ENCODE measurements at places on chromosomes 1 and 21.

DNA sequence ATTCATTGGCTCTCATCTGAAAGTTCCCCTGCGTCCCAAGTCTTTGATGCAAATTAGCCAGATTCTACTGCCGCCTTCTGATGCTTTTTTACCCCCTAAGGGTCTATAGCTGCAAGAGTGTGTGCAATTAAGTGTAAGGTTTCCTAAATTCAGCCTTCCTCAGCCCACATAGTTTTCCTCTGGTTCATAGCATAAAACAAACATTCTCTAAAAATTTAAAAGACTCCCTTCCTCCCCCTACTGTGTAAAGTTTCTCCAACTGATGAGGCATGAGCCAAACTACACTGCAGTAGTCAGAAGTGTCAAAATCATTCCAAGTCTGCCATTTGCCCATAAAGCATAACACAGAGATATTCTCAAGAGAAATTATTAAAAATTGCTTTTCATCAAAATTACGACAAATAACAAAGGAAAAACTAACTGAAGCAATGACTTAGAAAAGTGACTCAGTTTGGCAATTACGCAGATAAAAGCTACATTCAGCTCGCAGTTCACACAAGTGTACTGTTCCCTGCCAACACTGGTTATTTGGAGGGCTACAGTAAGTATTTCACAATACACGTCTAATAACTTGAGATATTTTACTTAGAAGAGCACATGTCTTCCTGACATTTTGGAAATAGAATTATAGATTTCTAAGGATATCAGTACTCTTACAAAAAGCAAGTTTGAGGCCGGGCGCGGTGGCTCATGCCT lies 15.4 kb downstream of the KCNH1 start:
- no peak for DNase-seq

- DNase-seq, result no peak
Measured at GRCh38 chr1:182662121-182662890, 22.1 kb downstream of the RGS8 start.

- DNase-seq, result no peak
Measured at GRCh38 chr1:61496501-61496900, 228.4 kb downstream of the TM2D1 start.

GRCh38 chr1:206066479-206067171 lies 13.7 kb downstream of the RHEX start:
- no peak for DNase-seq

DNA sequence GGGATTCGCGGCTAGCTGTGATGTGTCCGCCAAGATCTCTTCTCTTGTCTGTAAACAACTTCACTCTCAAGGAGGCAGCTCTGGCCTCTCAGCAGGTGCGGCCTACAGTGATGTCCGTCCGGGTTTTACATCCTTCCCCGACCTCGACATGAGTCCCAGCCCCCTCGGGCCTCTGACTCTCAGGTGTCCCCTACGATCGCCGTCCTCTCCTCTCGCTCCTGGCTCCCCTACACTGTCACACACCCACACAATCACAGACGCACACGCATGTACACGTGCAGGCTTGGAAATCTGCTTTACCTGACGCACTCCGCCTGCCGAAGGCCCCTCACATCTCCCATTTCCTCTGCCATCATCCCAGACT lies 797 bp upstream of the RSPH1 start:
- DNase-seq, result no peak

GRCh38 chr21:16419188-16419921 lies 689.6 kb downstream of the USP25 start:
- peak; percentile 68 for DNase-seq

DNA sequence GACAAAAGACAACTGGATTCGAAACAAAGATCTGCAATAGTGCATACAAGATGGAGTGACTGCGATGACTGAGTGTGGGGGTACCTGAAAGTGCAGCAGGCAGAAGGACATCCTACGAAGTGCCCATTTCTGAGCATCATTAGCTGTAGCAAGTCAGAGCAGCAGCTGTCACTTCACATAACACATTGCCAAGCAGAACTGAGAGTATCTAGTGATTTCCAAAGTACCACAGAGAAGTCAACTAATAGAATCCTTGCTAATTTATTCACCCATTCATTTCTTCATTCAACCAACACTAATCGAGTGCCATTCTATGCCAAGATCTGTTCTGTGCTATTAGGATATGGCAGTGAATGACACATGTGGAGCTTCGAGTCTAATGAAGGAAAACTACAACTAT lies 31.6 kb upstream of the CAMSAP2 start:
- no peak for DNase-seq

DNA sequence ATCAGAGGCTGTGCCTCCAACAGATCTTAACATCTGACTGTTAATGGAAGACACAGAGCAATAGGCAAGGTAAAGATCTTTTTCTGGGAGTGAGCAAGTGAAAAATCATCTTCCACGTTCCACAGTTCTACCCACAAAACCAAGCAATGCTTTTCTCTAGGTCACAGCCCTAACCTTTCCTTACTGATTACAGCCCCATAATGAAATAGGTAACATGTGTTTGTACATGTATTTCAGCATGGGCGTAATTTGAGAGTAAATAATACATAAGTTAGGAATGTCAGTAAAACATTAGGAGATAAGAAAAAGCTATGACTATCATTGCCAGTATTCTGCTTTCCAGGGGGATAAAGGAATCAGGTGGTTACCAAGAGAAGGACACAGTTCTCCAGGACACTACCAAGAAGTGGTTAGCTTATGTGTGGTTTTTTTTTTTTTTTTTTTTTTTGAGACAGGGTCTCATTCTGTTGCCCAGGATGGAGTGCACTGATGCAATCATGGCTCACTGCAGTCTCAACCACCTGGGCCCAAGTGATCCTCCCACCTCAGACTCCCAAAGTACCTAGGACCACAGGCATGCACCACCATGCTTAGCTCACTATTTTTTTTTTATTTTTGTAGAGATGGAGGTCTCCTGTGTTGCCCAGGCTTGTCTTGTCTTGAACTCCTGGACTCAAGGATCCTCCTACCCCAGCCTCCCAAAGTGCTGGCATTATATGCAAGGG lies 72.0 kb downstream of the DAP3 start:
- DNase-seq, result no peak

DNA sequence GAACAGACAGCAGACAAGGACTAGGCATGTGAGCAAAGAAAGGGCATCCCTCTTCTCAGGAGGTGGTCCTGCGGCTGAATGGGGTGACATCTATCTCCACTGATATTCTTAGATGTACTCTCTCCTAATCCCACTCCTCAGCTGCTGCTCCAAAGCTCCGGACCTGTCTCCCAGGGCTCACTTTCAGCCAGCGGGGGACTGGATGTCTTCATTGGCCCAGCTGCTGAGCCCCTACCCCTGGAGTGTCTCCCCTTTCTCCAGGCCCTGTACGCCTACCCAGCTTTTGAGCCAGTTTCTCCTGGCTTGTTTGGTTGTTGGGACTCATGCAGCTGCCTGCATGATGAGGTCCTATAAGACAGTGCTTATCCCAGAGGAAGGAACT lies 28.8 kb upstream of the CSF1 start:
- no peak for DNase-seq

DNA sequence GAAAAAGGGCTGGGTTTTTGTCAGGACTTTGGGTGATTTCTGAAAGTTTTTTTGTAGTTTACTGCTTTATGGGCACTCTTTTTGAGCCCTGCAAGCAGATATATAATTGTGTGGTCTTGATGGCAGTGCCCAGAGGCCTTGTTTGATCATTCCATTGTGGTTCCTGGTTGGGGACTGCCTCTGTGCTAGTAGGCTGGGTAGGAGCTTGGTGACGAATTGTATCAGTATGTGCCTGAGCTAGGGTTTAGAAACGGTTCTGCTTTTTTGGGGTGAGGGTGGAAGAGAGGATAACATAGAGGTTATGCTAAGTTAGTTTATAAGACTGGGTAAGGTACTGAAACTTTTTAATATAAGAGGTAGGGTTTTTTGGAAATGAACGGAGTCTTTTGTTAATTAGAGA lies 139.7 kb upstream of the ETV3 start:
- DNase-seq, result no peak

DNA sequence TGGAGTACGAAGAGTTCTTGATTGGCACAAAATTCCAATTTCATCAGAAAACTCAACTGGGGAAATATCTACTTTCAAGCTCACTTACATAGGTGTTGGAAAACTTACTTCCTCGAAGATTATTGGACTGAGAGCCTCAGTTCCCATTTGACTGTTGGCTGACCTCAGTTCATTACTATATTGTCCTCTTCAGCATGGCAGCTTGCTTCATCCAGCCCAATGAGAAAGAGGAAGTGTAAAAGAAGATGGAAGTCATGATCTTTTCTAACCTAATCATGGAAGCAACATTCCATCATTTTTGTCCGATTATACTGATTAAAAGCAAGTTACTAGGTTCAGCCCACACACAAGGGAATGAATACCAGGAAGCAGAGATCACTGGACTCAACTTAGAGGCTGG lies 49.4 kb downstream of the HSD3B1 start:
- no peak for DNase-seq

DNA sequence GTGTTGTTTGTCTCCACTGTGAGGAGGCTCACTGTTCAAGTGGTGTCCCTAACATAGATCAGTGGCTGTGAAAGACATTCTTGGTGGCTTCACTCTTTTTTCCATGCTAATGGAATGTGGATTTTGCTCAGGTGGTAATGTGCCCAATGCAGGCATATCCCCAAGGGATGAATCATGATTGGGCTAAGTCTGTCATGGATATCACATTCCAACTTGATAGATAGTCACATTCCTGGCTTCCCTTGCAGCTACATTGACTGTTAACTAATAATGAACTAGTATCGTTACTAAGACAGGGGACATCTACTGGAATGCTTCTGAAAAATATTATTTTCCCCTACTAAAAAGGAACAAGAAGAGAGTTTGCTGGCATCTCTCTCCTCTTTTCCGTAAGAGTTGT lies 86.3 kb upstream of the SOD1 start:
- no peak for DNase-seq

DNA sequence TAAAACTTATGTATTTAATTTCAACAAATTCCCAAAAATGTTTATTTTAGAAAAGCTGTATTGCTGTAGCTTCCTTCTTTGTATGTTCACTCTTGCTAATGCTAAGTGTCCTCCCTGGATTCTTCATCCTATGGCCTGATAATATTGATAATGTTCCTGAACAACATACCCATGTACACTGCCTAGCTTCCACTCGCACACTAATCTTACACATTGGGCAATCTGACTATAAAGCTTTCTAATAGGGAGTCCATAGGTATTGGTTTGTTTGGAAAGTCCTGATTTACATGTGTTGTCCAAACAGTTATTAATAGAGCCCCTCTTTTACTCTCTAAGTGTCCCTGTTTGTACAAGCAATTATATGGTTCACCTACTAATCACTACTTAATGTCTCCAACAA lies 783 bp downstream of the F13B start:
- DNase-seq, result no peak

GRCh38 chr1:9753121-9753531 lies 70.6 kb downstream of the CLSTN1 start:
- DNase-seq, result no peak

DNA sequence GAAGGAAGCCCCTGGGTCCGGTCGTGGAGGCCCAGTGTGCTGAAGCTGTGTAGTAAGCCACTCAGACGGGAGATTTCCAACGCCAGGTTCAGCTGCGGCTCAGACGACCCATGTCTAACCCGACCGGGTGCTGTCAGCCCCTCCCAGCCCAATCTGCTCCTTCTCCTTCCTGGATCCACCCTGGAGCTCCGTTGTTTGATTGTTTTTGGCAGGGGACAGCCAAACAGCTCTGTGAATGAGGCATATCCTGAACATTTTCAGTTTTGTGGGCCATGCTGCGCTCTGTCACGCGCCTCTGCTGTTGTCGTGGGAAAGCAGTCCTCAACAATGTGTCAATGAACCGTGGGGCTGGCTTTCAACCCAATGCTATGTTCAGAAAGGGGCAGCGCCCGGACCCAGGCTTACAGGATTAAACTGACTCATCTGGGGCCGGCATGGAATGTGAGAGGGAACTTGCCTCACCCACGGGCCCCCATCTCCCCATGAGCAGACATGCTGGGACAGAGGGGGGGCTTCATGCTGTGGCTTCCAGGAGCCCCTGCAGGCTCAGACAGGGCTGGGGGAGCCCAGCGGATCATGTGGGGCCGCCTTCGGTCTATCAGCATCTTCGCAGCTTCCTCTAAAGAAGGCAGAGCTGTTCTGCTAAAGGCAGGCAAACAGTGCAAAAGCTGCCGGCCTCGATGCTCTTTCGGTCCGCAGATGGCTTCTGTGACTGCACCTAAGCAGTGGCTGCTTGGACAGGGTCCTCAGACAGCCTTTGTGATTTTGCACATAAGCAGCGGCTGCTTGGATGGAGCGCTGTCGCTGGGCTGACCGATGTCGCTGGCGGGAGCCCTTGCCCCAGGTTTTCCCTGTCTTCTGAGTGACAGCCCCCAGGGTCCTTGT lies 101.7 kb downstream of the RIPK4 start:
- DNase-seq, result no peak

- peak; percentile 90 for DNase-seq
Measured at GRCh38 chr1:27365372-27366112, 1.2 kb downstream of the MAP3K6 start.

- DNase-seq, result no peak
Measured at GRCh38 chr1:2506901-2507565, 19.4 kb downstream of the PANK4 start.
